ENCODE measurements at places on chromosomes 6 and 20.

DNA sequence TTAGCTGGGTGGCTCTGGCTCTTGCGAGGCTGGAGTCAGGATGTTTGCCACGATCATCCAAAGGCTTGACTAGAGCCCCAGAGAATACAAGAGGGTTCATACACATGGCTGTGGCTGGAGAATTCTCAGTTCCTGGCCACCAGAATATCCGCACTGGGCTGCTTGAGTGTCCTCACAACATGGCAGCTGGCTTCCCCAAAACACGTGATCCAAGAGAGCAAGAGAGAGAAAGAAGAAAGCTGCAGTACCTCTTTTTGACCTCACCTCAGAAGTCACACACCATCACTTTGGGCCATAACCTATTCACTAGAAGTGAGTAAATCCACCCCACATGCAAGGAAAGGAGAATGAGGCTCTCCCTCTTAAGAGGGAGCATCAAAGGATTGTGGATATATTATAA, 21.5 kb upstream of the BPIFB1 start:
- DNase-seq: no peak

- no peak for DNase-seq
These were observed 86.8 kb upstream of the AFDN start for GRCh38 chr6:167739721-167740475.

DNA sequence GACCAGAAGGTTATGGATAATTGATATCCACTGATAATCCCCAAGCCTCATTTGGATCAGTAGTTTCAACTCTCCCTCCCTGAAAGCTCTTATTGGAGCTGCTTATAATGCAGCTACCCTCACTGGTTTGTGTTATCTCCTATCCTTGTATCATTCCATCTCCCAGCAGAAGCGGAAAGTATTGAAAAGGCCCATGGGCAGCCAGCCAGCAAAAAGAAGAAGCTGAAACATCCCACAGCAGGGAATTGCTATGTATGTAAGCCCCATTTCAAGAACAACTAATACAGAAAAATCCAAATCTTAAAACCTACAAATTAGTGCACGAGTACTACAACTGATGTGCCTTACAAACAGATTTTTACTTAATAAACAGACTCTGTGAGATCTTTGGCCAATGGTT, 269.0 kb upstream of the ECI2 start:
- DNase-seq: no peak

GRCh38 chr6:73728548-73729205, 32.7 kb downstream of the CD109 start:
- no peak for DNase-seq

DNA sequence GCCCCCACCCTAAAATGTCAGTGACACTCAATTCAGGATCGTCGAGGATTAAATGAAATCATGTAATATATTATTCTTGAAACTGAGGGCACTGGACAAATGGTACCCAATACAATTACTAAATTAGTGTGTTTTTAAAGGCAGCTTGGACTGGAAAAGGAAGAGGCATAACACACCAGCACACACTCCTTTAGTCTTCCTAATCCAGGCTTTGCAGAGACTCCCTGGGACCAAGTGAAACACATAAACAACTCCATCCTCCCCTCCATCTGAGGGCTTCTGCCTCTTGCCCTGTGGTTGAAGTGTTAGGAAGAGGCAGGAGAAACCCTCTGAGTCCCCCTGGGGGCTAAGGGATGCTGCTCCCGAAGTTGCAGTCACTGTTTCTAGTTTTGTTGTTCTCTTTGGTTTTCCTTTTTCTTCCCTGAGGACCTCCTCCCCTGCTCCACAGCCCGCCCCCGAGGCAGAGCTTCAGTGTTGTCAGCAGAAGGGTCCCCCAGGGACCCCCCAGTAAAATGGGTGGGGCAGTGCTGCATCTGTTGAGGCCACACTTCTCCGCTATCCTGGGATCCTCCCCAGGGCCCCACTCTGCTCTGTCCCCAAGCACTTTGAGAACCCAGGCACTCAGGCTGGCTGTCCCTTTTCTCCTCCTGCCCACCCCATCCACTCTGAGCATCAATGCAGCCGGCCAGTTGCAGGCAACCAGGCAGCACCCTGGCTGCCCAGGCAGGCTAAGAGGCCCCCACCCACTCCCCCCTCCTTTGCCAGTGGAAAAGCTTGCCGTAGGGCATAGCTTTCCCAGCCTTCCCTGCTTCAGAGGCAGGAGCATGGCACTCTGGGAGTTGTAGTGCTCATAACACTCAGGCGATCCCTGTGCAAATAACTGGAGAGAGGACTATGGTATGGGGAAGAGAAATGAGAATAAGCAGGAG, 5.9 kb downstream of the TMEM63B start:
- DNase-seq: no peak

- no peak for DNase-seq
These were observed 80.8 kb downstream of the RCAN2 start for GRCh38 chr6:46410334-46410953.

GRCh38 chr6:47335466-47335865, 25.8 kb upstream of the TNFRSF21 start:
- DNase-seq: no peak

- no peak for DNase-seq
These were observed 94.8 kb downstream of the KLHL32 start for GRCh38 chr6:97019315-97019714.

- peak; percentile 39 for DNase-seq
These were observed 516 bp downstream of the TMEM151B start for GRCh38 chr6:44270526-44271405.

- DNase-seq: no peak
These were observed 28.4 kb downstream of the RNF182 start for GRCh38 chr6:13953061-13953705.

GRCh38 chr6:161189891-161190290, 84.0 kb downstream of the AGPAT4 start:
- no peak for DNase-seq

DNA sequence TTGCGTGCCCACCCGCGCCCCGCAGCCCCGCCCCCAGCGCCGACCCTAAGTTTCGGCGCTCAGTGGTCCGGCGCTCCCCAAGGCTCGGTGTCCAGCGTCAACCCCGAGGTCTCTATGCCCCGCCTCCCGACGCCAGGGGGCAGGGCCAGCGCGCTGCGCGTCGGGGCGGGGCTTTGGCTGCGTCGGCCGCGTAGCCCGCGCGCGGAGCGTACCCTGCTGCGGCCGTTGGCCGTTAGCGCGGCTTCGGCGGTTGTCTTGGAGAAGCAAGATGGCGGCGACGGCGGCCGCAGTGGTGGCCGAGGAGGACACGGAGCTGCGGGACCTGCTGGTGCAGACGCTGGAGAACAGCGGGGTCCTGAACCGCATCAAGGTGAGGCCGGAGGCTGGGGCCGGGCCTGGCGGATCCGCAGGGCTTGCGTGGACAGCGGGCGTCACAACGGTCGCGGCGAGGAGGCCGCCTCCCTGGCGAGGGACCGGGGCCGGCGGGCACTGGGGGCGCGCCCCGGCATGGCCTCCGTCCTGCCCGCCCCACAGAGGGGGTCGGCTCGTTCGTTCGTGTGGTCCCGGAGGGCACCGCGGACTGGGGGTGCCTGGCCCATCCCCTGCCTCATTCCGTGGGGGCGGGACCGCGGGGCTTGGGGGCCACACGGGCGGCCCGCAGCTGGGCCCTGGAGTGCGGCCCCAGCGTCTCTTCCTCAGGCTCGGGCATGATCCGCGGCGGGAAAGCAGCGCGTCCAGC, at the start of gene CEP43:
CEP43 (plus strand) TSS at position 253 of the 739 bp plus-strand sequence; CDS start at position 269, 16 bp downstream.
- peak; percentile 94 for DNase-seq

GRCh38 chr20:33282991-33283555, at the start of gene BPIFB1:
TSS of gene BPIFB1 (plus strand) at chr20:33283214. CDS start at chr20:33286074, 2,860 bp downstream.
- no peak for DNase-seq

DNA sequence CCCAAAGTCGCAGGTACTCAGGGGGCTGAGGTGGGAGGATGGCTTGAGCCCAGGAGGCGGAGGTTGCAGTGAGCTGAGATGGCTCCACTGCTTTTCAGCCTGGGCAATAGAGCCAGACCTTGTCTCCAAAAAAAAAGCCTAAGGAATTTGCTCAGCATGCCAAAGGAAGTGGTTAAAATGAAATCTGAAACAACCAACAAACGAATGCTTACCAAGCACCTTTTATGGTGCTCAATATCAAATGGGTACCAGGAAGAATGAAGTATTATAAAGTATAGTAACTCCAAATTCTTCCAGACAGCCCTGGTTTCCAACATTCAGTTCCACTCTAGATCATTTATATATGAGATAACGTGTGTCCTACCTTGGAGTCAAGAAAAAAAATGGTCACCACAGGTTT, 14.0 kb downstream of the GMDS start:
- no peak for DNase-seq

DNA sequence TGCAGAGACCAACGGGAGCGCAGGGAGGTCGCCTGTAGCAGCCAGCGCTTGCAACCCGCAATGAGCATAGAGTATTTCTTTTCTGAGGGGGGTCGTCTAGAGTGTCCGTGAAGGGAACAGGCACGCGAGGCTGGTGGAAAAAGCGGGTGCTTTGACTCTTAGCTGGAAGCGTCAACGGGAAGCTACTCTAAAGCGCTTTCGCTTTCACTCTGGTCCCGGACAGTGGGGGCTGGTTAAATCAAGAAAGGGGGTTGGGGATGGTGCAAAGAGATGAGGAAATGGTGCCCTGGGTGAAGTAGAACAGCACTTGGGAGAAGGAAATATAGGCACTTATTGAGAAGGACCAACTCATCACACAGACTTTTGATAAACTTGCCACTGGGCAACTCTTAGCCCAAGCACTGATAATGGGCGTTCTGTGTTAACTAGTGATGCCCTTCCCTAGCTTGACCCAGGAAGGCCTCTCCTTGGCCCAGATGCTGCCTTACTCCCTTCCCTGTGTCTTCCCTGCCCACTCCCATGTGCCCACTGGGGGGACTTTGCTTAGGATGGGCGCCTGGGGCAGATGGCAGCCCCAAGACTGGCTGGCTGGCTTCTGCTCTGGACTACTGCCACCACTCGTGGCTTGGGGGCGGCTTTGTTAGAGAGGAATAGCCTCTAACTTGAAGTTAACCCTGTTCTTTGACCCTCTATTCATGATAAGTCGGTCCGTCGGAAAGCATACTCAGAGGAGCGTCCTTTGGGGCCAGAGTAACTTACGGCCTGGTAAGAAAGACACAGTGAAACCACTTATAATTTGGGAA, 585 bp downstream of the PSMB9 start:
- DNase-seq: peak; percentile 83

DNA sequence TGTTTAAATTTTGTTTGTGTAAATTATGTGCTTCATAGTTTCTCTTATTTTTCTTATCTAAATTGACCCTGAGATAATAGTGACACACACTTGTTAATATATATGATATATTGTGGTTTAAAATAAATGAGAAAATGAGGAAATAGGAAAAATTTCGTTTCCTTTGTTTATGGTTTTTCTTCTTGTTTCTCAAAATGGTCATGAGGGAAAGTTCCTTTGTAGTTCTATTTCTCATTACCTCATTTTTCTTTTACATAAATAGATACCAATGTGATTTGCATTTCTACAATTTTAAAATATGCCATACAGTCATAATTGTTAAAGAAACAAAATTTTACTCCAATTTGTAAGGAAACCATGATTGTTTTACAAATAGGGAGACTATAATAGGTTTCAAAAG, 9.2 kb downstream of the OR2A4 start:
- no peak for DNase-seq

All from natural killer cell (primary cell).